Activated CD4-positive, alpha-beta T cell treated with anti-CD3 and anti-CD28 coated beads, Interleukin-2, amount 50 U/mL, for 48 hours (primary cell): ENCODE measurements at places on chromosomes 7 and 10.

- no peak for DNase-seq
Measured at GRCh38 chr10:7153750-7154149, 257.1 kb downstream of the SFMBT2 start.

- no peak for DNase-seq
Measured at GRCh38 chr10:27192284-27192683, 37.1 kb downstream of the MASTL start.

- DNase-seq, result no peak
Measured at GRCh38 chr7:129529643-129530042, 27.3 kb downstream of the SMKR1 start.

DNA sequence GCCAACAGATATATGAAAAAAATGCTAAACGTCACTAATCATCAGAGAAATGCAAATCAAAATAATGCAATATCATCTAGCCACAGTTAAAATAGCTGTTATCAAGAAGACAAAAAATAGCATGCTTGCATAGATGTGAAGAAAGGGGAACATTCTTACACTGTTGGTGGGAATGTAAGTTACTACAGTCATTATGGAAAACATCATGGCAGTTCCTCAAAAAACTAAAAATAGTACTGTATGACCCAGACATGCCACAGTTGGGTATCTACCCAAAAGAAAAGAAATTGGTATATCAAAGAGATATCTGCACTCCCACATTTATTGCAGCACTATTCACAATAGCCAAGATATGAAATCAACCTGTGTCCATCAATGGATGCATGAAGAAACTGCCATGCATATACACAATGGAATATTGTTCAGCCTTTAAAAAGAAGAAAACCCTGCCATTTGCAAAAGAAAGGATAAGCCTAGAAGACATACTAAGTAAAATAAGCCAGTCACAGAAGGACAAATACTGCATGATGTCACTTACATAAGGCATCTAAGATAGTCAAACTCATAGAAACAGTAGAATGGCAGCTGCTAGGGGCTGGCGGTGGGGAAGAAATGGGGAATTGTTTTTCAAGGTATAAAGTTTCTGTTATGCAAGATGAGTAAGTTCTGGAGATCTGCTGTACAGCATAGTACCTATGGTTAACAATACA lies 107.0 kb downstream of the PTPN20 start:
- no peak for DNase-seq

DNA sequence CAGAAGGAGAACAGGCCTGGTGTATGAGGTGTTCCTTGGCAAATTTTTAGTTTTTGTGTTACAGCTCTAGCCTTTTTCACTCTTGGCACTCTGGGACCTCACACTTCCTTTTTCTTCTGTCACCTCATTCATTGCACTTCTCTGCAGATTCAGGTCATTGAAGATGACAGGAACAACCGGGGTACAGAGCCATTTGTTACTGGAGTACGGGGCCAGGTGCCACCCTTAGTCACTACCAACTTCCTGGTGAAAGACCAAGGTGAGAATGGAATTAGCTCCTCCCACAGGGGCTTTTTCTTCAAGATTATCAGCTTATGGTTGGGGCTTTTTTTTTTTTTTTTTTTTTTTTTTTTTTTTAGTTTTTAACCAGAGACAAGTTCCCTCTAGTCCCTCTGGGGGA lies 18.5 kb upstream of the CHCHD1 start:
- DNase-seq, result no peak

DNA sequence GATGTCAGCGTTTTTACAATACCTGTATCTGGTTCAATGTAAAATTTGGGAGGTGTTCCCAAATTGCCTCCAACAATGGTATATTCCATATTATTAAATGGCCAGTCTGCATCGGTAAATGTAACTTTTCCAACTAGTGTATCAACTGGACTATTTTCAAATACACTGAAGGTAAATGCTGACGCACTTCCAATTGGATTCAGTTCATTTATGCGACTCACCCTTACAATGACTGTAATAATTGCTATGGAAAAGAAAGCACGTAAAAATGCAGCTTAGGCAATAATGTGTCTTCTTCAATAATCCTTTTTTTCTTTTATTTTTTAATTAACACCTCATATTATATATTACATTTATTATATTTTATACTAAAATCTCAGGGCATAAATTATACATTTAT lies 209.1 kb downstream of the HGF start:
- DNase-seq, result no peak
